ENCODE measurements at places on chromosomes 13 and 19.
A peak's percentile ranks its signal among the peaks of the same experiment; 100 is the strongest.

GRCh38 chr19:49389406-49389805 lies 1.4 kb downstream of the KASH5 start:
- no peak for DNase-seq

GRCh38 chr13:30685320-30685859 lies 50.0 kb upstream of the ALOX5AP start:
- DNase-seq: no peak

GRCh38 chr19:1445185-1445931 lies 4.6 kb upstream of the APC2 start:
- DNase-seq: peak; percentile 85

GRCh38 chr19:45403781-45404556 lies 900 bp downstream of the PPP1R13L start:
- peak; percentile 62 for DNase-seq

- no peak for DNase-seq
Measured at GRCh38 chr19:38733241-38733492, 11.1 kb downstream of the CAPN12 start.

- DNase-seq: no peak
Measured at GRCh38 chr19:4322942-4323665, 15.5 kb downstream of the STAP2 start.

- no peak for DNase-seq
Measured at GRCh38 chr19:17458970-17459369, 1.8 kb downstream of the NXNL1 start.

GRCh38 chr13:113489171-113489548 lies 1.4 kb downstream of the DCUN1D2 start:
- DNase-seq: no peak

GRCh38 chr13:79194727-79195126 lies 211.3 kb downstream of the RBM26 start:
- no peak for DNase-seq

DNA sequence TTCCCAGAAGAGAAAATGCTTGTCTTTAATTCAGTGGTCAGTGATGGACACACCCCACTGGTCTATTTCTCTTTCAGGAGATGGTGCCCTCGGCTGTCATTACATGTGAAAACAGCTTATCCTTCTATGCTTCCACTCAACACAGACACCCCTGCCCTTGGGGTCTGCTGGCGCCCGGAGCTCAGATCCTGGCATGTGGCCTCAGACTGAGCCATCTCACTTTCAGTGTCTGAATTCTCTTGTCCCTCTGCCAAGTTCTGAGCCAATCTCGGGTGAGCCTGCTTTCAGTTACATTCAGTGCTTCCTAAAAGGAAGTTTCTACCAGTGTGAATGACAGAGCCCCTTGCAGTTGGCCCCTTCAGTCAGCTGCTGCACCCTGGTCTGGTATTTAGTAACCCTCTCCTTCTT lies 293.6 kb downstream of the DNAJC15 start:
- DNase-seq: no peak

DNA sequence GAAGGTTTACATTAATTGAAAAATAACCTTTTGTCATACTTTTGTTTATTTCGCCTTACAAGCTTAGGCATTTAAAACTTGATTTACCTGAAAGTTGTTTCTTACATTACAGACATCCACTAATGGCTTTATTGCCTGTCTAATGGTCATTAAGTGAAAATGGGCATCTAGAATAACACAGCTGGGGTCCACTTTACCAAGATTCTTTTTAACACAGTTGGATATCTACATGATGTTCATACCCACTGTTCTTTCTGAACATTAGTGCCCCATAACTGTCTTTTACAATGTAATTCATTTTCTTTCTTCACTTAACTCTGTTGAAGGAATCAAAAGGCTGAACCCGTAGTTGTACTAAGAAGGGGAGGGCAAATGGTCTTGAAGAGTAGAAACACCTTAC lies 19.8 kb upstream of the KLHL1 start:
- DNase-seq: no peak

DNA sequence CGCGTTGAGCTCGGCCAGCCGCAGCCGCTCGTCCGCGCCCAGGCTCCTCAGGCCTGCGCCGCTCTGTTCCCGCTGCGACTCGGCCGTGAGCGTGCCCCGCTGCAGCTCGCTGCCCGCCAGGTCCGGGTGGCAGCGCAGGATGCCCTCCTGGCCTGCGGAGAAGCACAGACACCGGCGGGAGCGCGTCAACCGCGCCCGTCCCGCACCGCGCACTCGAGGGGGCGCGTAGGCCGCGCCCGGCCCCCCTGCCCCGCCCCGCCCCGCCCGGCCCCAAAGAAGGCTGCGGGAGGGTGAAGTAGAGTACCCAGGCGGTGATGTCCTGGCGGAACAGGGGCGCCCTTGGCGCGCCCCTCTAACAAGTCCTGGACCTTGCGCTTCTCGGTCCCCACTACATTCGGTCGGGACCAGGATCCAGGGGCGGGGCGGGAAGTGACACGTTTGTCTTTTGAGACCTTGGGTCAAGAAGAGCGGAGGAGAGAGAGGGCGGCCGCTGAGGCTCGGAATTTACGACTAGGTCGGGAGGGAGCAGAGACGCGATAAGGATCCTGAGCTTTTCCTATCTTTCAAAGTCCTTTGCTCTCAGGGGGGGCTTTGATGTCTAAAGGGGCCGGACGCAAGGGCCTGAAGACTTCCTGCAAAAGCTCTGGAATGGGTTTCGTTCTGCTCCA lies 9.3 kb upstream of the CDX2 start:
- no peak for DNase-seq

GRCh38 chr19:7820588-7820987 lies 9.4 kb upstream of the EVI5L start:
- no peak for DNase-seq

DNA sequence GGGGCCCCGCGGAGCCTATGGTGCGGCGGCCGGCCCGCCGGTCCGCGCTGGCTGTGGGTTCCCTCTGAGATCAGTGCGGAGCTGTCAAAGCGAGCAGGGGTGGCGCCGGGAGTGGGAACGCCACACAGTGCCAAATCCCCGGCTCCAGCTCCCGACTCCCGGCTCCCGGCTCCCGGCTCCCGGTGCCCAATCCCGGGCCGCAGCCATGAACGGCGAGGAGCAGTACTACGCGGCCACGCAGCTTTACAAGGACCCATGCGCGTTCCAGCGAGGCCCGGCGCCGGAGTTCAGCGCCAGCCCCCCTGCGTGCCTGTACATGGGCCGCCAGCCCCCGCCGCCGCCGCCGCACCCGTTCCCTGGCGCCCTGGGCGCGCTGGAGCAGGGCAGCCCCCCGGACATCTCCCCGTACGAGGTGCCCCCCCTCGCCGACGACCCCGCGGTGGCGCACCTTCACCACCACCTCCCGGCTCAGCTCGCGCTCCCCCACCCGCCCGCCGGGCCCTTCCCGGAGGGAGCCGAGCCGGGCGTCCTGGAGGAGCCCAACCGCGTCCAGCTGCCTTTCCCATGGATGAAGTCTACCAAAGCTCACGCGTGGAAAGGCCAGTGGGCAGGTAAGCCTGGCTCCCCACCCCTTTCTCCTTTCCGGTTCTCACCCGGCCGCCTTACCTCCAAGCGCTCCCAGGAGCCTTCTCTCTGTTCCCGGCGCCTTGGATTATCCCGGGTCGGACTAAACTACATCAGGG lies at the start of gene PDX1:
Gene PDX1 (plus strand): TSS at position 67 of the 743 bp plus-strand sequence. CDS start 139 bp downstream, at position 206.
- DNase-seq: no peak

DNA sequence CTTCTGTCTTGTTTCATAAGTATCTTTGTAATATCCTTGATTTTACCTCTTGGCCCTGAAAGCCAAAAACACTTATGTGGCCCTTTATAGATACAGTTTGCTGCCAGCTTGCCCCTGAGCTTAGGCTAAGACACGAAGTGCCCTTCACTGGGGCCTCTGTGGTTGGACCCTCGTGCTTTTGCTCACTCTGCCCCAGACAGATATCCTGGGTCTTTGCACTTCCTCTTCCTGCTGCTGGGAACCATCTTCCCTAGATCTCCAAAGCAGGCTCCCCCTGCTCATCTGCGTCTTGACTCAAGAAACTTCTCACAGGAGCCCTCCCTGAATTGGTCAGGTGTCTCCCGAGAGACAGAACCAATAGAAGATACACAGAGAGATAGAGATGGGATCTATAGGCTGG lies 2.0 kb upstream of the TNFSF14 start:
- DNase-seq: no peak

- no peak for DNase-seq
Measured at GRCh38 chr13:112068540-112069060, 1.7 kb downstream of the SOX1 start.

DNA sequence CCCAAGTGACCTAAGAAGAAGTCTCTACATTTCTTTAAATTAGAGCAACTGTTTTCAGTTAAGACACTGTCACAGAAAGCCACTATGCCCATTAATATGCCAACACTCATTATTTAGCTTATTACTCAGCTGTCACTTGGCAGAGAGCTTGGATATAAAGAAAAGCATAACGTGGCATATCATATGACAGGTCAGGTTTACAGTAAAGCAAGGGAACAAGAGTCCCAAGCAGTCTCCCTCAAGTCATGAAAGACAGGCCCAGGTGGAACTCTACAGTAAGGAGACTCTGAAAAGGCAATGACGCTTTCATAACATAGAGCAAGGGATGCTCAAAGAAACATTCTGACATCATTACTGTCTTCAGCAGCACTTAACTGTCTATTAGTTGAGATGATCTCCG lies 6.3 kb downstream of the LHFPL6 start:
- no peak for DNase-seq

DNA sequence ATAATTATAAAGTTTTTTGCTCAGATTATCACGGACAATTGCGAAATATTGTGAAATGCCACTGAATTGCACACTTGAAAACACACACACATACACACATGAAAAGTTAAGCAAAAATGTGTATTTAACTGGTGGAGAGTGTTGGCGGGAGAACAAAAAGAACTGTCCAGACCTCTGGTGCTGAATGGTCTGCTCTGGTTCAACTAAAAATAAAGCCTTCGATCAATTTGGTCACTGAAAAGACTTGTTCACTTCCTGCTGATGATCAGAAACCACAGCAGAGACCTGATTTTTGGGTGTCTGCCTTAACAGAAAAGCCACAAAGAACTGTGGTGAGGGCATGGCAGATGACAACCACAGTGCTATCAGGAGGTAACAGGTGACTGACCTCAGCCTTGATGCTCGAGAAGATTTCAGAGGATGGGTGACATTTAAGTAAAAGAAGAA lies 4.0 kb upstream of the IGFL1 start:
- DNase-seq: no peak

GRCh38 chr13:74870865-74871264 lies 611.1 kb downstream of the TBC1D4 start:
- no peak for DNase-seq

DNA sequence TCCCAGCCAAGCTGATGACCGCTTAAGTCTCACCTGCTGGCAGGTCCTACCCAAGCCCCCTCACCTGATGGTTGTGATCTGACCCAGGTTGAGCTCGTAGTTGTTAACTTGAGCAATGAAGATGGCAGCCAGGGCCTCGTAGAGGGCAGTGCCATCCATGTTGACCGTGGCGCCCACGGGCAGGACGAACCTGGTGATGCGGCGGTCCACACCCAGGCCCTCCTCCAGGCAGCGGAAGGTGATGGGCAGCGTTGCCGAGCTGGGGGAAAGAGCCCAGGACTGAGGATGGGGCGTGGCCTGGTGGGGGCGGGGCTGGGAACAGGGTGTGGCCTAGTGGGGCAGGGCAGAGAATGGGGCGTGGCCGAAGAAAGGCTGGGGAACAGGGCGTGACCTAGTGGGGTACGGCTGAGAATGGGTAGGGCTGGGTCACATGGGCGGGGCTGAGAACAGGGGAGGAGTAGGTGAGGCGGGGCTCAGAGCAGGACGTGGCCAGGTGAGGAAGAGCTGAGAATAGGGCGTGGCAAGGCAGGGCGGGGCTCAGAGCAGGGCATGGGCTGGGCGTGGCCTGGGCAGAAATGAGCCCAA lies 12.9 kb downstream of the OR7C2 start:
- no peak for DNase-seq

GRCh38 chr13:52925251-52925650 lies 76.8 kb upstream of the PCDH8 start:
- no peak for DNase-seq

DNA sequence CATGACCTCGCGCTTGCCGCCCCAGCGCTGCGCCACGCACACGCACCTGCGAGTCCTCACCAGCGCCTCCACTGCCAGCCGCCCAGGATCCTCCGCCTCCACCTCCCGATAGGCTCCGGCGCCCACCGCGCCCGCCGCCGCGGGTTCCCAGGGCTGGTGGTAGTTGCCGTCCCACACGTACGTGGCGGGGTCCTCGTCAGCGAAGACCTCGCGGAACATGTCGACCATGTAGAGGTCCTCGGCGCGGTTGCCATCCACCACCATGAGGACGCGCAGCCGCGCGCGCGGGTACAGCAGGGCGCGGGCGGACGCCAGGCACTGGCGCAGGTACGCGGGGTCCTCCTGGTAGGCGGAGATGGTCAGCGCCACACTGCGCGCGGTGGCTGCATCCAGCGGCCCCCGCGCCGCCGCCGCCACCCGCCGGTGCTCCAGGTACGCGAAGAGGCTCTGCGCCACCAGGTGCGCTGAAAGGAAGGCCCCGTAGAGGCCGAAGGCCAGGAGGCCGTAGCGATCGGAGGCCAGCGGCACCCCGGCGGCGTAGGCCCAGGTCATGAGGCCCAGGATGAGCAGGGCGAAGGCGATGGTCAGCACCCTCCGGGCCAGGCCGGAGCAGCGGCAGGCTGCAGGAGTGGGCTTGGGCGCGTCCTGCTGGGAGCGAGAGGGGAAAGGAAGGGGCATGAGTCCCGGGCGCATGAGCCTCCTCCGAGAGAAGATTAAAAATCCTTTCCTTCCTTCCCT lies 4.4 kb downstream of the HAS1 start:
- DNase-seq: no peak

DNA sequence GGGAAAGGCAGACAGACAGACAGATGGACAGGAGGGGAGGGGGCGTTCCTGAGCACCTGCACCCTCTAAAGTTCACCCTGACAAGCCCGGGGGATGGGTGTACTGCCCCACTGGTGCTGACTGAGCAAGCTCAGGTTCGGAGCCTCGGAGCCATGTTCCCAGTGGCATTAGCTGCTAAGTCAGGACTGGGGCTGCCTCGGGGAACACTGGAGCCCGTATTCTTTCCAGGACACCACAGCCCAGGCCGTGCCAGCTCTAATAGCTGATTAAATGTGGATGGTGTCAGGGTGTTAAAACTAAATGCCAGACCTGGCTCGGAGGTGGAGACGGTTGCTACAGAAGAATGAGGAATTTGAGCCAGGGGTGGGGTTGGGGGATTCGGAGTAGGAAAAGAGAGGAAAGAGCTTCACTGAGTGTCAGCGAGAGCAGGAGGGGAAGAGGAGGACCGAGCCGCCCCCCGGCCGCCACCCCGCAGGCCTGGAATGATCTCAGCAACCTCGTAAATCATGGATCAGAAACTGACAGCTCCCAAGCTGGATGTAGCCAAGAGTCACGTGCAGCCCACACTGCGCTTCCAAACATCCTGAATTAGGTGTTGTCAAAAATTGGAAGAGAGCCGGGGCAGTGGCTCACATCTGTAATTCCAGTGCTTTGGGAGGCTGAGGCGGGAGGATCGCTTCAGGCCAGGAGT lies 10.4 kb downstream of the MAP2K2 start:
- DNase-seq: no peak

GRCh38 chr13:108993346-108993745 lies 363.9 kb downstream of the MYO16 start:
- DNase-seq: no peak

- no peak for DNase-seq
Measured at GRCh38 chr13:20414546-20415305, 110.9 kb downstream of the CRYL1 start.

Data from T-cell (primary cell).